ENCODE measurements at places on chromosomes 1 and 21. TPM values are rescaled to one million over a fixed set of nuclear protein-coding genes. Genes with fewer than 3 reads are reported as not detected.
A peak's percentile ranks its signal among the peaks of the same experiment; 100 is the strongest.

Gene GCSAML
- polyA plus RNA-seq: not detected

Gene TRAF3IP3
- polyA plus RNA-seq: not detected

Gene WDR64
- not detected for polyA plus RNA-seq

- DNase-seq: no peak
Observed at GRCh38 chr1:29953961-29954360, 717.6 kb downstream of the PTPRU start.

DNA sequence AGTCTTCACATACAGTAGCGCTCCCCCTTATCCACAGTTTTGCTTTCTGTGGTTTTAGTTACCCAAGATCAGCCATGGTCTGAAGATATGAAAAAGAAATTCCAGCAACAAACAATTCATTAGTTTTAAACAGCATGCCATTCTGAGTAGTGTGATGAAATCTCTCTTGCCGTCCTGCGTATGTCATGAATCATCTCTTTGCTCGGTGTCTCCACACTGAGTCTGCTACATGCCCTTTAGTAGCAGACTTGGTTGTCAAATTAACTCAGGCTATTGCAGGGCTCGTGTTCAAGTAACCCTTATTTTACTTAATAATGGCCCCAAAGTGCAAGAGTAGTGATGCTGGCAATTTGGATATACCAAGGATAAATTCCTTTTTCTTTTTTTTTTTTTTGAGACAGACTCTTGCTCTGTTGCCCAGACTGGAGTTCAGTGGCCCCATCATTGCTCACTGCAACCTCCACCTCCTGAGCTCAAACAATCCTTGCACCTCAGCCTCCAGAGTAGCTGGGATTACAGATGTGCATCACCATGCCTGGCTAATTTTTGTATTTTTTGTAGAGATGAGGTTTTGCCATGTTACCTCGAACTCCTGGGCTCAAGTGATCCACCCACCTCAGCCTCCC lies 22.6 kb downstream of the PHACTR4 start:
- no peak for DNase-seq

- DNase-seq: peak; percentile 73
Observed at GRCh38 chr1:12636098-12636950, 7.6 kb upstream of the AADACL4 start.

Gene USH2A
- not detected for polyA plus RNA-seq

DNA sequence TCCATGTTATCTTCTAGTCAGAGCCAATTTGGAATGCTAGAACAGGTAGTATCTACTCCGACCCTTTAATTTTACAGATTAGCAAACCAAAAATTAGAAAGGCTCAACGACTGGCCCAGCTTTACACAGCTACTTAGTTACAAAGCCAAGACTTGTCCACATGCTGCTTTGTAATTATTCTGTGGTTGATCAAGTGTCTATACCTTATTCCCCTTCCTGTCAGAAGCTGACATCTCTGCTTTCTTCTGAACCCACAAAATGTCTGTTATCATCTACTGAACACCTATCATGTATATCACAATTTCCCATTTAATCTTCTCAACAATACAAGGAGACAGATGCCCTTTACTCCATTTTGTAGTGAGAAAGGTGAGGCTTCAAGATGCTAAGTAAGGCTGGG lies 15.6 kb downstream of the TGFBR3 start:
- no peak for DNase-seq
